Hematopoietic multipotent progenitor cell treated with erythropoietin and hydrocortisone succinate and interleukin-3 and kit ligand, for 15 days (in vitro differentiated cells): ENCODE measurements at places on chromosomes 6 and 20.

GRCh38 chr20:17867131-17867925 is 101.3 kb downstream of the SNX5 start:
- DNase-seq: no peak

DNA sequence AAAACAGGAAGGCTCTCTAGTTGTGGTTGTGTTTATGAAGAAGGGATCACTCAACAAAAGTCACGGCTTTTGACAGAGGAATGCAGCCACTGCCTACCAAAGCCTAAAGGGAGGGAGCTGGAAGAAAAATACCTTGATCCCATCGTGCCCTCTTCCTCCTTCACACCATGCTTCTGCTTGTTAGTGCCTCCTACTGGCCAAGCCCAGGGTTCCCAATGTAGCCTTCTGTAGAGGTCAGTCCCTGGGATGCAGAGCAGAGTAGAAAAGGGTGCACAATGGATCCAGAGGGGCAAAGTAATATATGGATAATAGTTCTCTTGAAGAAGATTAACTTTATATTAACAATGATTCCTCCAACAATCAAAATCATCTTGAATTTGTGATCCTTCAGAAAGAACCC is 293.5 kb upstream of the FERMT1 start:
- no peak for DNase-seq

DNA sequence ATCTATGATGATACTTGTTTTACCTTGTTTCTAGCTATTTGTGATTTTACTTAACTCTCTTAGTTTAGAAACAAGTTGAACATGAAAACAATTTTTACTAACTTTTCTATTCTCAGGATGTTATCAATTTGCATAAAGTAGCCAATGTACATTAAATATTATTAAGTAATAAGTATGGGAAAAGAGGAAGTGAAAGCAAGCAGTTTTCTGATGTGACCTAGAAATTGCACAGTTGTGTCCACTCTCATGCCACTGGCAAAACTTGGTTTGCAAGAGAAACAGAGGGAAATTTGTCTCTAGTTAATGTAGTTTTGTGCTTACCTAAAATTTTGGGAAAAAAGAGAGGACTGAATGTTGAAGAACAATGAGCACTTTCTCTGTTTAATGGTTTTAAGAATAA is 19.2 kb upstream of the TSPYL1 start:
- DNase-seq: no peak

- peak; percentile 21 for DNase-seq
These were observed 542 bp downstream of the TUBE1 start for GRCh38 chr6:112086744-112087135.

DNA sequence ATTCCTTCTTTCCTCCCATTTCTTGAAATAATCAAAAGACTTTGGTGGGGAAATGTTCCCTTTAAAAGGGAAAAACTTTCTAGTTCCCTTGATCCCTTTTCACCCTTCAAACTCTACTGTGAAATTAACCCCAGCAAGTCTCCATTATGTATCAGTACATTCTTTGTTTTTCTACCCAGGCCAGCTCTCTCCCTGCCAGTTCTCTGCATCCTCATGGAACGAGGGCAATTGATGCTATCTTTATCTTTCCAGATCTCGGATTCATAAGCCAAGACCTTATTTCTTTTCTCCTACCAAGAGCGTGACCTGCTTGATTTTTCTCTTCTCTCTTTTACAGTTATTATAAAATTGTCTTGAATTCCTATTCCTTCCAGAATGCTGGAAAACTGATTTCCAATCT is 75.8 kb downstream of the ADGRB3 start:
- no peak for DNase-seq
